Type B pancreatic cell (in vitro differentiated cells): ENCODE measurements at places on chromosomes 1 and 21. TPM values are rescaled to one million over a fixed set of nuclear protein-coding genes. Genes with fewer than 3 reads are reported as not detected.

GRCh38 chr1:30930631-30931173, 22.1 kb upstream of the SDC3 start:
- H3K4me1 ChIP-seq, result peaks cover 47% of the 10 kb centered on the region
- H3K27ac ChIP-seq, result peak overlapping the region; percentile 31
- no peaks in the 10 kb centered on the region for H3K27me3 ChIP-seq
- H3K4me3 ChIP-seq, result no peak overlapping the region
- peaks cover 24% of the 10 kb centered on the region for H3K36me3 ChIP-seq

DNA sequence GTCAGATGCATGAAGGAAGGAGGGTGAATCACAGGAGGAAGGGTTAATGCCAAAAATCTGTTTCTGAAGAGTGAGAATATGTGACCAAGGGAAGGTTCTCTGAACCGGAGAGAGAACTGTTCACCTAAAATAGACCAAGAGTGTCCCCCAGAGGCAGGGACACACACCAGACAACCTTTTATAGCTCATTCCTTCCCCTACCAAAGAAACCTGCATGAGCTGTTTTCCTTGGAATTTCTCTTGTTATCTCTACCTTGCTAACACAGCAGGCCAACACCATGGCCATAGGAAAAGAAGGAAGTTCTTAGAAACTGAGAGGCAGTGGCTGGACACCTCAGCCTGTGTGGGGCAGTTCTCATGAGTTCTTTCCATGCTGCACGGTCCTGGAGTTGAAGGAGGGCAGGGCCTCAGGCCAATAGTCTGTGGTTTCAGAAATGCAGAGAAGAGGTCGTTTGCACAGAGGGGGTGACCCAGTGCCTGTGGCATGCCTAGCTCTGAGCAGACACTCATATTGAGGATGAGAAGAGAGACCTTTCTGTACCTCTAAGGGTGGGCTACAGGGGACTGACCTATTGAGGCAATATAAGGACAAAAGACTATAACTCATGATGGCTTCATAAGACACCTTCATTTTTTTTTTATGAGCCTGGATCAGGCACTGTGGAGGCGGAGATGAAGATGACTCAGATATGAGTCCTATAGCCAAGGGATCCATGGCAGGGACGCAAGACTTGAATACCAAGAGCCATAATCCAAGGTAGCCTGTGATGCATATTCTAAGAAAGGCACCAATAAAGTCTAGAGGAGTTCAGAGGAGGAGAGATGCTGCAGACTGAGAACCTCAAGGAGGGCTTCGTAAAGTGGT, 39.4 kb downstream of the IGFN1 start:
- no peaks in the 10 kb centered on the region for H3K4me1 ChIP-seq
- H3K27ac ChIP-seq, result no peak overlapping the region
- peaks cover 11% of the 10 kb centered on the region for H3K27me3 ChIP-seq

- H3K27me3 ChIP-seq, result peaks cover 13% of the 10 kb centered on the region
- H3K4me3 ChIP-seq, result no peak overlapping the region
- no peak overlapping the region for H3K27ac ChIP-seq
- no peaks in the 10 kb centered on the region for H3K4me1 ChIP-seq
- DNase-seq, result no peak
These were observed 181.9 kb downstream of the ZSCAN20 start for GRCh38 chr1:33654267-33654834.

DNA sequence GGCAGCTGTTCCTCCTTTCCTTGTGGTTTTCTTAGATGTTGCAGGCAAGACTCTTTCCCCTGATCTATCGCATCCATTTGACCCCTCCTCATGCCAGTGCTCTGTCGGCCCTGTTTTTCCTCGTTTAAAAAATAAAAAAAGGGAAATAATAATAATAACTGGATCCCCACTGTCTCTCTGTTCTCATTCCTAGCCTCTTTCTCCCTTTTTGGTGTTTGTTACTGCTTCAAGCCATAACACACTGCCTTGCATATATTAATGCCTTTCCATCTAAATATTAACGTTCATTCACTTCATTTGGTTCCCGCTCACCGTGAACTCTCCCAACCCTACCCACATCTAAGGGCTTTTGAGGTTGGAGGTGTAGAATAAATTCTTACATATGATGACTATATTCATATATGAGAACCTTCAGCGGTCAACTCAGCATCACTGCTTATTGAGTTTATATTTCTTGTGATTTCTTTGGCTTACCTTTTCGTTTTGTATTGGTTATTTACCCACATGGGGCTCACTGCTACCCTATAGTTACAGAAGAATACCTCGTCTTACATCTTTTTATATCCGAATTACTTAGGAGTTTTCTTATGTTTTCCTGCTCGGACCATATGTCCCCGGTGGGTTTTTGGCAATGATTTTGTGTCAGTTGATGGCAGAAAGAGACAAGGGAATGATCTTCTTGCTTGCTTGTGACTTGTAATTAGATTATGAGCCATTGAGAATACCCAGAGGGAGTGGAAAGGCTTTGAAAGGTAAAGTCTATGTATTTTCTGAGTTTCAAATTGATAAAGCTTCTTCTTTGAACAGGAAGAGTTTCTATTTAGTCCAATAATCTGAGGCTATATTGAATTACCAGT, 805 bp downstream of the ATG4C start:
- DNase-seq, result no peak
- no peak overlapping the region for H3K27ac ChIP-seq
- H3K36me3 ChIP-seq, result no peaks in the 10 kb centered on the region
- no peaks in the 10 kb centered on the region for H3K27me3 ChIP-seq
- H3K4me1 ChIP-seq, result peaks cover 9% of the 10 kb centered on the region
- H3K4me3 ChIP-seq, result no peak overlapping the region

- H3K4me3 ChIP-seq, result no peak overlapping the region
- no peak overlapping the region for H3K27ac ChIP-seq
- no peak for DNase-seq
- H3K4me1 ChIP-seq, result no peaks in the 10 kb centered on the region
- no peaks in the 10 kb centered on the region for H3K36me3 ChIP-seq
These were observed 282.2 kb downstream of the RYR2 start for GRCh38 chr1:237324226-237324625.

- DNase-seq, result no peak
- H3K27me3 ChIP-seq, result no peaks in the 10 kb centered on the region
- H3K36me3 ChIP-seq, result peaks cover 28% of the 10 kb centered on the region
- H3K27ac ChIP-seq, result peak overlapping the region; percentile 17
These were observed 3.7 kb upstream of the SF3B4 start for GRCh38 chr1:149931212-149931790.

DNA sequence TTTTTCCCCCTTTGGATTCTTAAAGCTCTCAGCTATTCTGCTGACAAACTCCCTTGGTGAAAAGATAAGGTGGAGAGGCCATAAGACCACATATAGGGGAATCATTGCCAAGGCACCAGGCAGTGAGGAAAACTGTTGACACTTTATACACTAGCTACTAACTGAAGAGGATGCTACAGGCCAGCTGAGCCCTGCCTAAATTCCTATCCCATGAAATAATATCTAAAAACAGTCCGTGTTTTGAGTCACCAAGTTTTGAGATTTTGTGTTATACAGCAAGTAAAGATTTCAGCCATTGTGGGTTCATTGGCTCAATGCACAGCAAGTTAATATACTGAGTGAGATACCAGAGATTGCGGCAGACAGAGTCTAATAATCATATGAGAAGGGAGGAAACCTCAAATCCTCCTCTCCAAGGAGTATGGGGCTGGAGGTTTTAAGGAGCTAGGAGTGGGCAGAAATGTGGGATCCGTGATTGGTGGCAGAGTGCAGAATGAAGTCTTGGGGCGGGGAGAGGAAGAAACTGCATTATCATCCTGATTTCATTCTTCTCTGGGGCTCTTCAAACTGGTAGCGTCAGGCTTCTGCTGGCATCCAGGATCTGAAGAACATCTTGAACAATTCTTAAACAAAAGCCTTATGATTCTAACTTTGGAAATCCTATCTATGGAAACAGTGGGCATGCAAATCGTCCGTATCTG, 9.2 kb downstream of the CLDN8 start:
- H3K36me3 ChIP-seq, result peaks cover 4% of the 10 kb centered on the region
- H3K4me3 ChIP-seq, result no peak overlapping the region
- no peak for DNase-seq
- H3K4me1 ChIP-seq, result peaks cover 16% of the 10 kb centered on the region
- peak overlapping the region; percentile 78 for H3K27ac ChIP-seq

DNA sequence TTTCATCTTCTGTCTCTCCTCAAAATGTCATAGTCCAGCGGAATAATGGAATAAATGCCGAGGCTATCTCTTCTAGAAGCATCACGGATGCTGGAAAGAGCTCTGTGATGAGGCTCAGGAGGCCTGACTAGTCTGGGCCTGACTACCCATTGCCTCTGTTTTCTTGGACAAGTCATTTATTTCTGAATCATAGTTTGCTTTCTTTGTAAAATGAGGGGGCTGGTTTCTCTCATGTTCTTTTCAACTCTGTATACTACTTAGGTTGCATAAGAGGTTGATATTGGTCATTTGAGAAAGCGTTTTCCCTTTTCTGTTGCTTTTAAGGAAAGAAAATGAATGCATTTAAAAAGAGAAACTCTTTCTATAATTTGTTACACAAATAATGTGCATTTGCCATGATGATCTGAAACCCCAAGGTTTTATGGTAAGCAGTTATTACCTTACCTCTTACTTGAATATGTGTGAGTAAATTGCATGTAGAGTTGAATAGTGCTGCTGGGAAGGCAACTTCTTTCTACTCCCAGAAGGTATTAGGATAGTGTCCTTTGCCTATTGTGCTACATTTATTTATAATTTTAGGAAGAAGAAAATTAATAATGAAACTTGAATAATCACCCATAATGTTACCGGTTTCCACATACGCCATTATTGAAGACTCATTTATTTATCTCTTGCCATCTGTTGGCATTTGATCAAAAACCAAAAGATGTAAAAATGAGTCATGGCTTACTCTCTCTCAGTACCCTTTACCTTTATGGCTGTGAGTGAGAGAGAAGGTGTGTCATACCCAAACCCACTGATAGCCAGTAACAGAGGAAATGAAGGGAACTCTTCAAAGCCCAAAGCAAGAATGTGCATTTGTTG, 179.1 kb downstream of the FASLG start:
- no peaks in the 10 kb centered on the region for H3K36me3 ChIP-seq
- H3K4me1 ChIP-seq, result no peaks in the 10 kb centered on the region
- no peak overlapping the region for H3K27ac ChIP-seq
- no peak overlapping the region for H3K4me3 ChIP-seq
- DNase-seq, result no peak

PTPRC gene
- total RNA-seq, result not detected in 2 replicates

OR6F1 gene
- total RNA-seq, result not detected in 2 replicates
